ENCODE measurements at places on chromosomes 2 and 18.

DNA sequence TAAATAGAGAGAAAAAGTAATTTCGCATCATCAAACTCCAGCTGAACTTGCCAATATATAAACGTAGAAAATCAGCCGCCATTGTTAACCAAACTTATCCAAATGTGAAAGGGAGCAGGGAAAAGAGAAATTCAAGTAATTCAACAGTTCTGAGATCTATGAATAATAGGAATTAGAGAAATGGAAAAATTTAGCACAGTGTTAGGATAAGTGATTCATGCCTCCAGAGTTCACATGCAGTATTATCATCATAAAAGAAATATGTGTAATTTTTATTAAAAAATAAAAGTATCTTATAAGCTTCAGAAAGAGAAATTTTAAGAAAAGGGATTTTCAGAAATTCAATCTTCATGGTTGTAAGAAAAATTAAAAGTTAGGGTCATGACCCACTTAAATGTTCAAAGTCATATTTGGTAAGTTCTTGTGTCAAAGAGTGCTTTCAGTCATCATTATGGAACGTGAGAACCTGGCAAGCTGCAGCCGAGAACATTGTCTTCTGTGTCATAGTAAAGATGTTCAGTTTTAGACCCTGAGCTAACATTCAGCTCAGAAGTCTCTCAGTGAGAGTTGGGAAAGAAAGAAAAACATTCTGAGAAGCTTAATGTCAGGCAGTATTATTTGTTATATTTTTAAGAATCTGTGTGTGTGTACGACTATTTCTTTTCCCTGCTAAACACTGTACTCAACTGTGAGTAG, 414.3 kb upstream of the RGPD4 start:
- no peak for DNase-seq

GRCh38 chr2:101704046-101704466, 6.5 kb downstream of the MAP4K4 start:
- DNase-seq: no peak

- DNase-seq: no peak
Measured at GRCh38 chr2:172261292-172261691, 158.6 kb upstream of the DLX2 start.

DNA sequence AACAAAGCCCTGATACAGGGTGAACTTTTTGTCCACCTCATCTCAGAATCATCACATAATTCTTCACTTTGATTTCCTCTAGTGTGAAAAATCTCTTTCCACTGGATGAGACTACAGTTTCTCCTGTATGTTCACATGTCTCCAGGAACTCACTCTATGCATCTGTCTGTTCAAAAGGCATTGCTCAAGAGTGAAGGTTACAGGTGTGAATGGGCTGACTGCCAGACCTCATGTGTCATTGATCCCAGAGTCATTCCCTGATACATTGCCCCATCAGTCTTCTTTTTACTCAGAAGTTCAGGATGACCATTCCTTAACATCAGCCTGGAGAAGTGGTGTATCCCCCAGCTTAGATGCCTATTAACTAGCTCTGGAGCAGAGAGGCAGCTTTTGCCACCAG, 4.4 kb upstream of the DSC3 start:
- DNase-seq: no peak

GRCh38 chr2:165572151-165572550, 102.7 kb downstream of the CSRNP3 start:
- no peak for DNase-seq

DNA sequence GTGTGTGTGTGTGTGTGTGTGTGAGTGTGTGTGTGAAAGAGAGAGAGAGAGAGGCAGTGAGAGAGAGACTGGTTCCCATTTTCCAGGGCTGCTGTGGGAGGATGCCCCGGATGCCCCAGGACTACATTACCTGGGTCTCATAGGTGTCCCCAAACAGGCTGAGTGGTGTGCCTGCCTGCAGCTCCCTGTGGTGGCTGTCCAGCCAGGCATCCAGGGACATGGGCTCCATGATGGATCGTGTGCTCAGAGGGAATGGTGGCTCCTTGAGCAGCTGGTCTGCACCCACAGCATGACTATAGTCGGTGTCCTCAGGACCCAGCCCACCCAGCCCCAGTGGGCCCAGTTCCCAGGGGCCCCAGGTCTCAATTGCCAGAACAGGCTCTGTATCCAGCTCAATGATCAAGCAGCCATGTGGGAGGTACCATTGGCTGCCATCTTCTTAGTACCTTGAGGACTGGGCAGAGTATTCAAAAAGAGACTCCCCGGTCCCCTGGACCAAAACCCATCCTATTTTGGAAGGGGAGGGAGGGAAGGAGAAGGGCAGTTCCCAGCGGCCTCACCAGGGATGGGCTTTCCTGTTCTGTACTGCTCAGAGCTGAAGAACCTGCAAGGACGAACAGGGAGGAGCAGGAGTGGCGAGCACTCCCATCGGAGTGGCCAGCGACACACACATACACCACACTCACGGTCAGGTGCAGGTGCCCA, 5.8 kb upstream of the OXER1 start:
- DNase-seq: no peak

DNA sequence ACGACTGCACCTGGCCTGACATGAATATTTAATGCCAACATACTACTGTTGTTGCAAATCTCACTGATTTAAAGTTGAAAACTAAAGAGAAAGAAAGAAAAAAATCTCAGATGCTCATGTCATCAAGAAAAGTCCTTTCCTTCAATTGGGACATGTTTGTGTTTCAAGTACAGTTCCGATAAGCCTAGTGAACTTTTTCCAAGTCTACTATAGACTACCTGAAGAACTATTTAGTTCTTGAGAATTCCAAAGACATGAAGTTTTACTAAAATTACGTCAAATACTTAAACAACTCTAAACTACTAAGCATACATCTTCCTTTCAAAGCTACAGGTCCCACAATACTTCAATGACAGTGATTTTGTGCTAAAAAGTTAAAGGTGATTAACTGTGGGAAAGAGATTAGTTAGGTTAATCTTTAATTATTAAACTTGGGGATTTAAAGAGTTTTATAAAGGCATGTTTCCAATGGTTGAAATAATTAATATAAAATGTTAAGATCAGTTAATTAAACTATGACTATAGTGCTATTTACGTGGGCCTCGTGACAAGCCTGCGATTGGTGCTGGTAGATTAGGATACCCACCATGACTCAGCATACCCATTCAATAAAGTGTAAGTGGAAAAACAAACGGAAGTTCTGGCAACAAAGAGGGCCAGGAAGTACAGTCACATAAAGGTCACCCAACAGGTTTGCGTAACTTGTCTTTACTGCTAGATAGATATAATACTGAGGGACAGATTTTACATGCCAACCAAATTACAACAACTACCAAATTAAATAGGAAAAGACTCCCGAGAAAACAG, 55.5 kb downstream of the SEPTIN10 start:
- DNase-seq: no peak

DNA sequence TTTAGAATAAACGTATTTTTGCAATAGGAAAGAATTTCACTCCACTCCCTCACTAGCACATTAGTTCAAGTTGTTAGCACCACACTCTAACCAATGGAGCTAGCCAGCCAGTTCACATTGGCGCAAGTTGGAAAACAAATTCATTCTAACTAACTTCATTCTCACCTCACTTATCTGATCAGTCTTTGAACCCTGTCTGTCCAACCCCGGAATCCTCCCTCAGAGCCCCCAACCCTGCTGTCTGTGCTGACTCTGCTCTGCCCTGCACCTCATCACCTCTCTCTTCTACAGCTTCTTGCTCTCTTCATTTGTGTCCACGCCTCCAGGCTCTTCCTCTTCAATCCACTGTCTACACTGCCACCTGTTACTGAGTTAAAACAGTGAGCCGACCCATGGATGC, 356.5 kb downstream of the IRS1 start:
- no peak for DNase-seq

GRCh38 chr2:102401456-102401855, 21.5 kb upstream of the IL18RAP start:
- no peak for DNase-seq

- no peak for DNase-seq
Measured at GRCh38 chr2:226832061-226832460, 3.8 kb upstream of the RHBDD1 start.

- DNase-seq: no peak
Measured at GRCh38 chr18:58231930-58232329, 187.9 kb downstream of the NEDD4L start.

DNA sequence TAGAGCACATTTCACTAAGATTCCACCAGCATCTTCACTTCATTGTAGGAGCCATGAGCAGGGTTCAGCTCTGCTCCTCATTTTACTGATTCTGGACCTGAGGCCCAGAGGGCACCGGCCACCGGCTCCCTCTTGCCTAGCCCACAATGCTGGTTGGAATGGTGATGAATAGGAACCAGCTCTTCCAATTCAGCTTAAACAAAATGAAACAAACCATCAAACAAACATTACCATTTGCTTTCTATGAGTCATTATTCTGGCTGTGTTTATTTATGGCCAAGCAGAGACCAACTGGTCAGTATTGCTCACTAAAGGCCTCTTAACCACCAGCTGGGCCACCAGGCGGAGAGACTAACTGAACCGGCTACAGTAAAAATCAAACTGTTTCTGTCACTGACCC, 176.7 kb downstream of the MTX2 start:
- no peak for DNase-seq

- DNase-seq: no peak
Measured at GRCh38 chr2:15664273-15665066, 72.8 kb downstream of the DDX1 start.

GRCh38 chr2:210443527-210443926, 33.0 kb downstream of the LANCL1 start:
- no peak for DNase-seq
